ENCODE measurements at places on chromosomes 7 and 10.

GRCh38 chr7:30423788-30424505 lies 54.6 kb downstream of the NOD1 start:
- no peak for DNase-seq

- DNase-seq: peak; percentile 61
Measured at GRCh38 chr7:11786186-11786585, 45.8 kb downstream of the THSD7A start.

GRCh38 chr7:77862691-77863090 lies 64.1 kb downstream of the PHTF2 start:
- DNase-seq: no peak

GRCh38 chr10:23779301-23779700 lies 340.4 kb downstream of the OTUD1 start:
- DNase-seq: no peak

GRCh38 chr10:119268871-119269506 lies 61.6 kb downstream of the GRK5 start:
- DNase-seq: no peak

GRCh38 chr7:92657391-92657790 lies 67.2 kb upstream of the FAM133B start:
- DNase-seq: no peak

DNA sequence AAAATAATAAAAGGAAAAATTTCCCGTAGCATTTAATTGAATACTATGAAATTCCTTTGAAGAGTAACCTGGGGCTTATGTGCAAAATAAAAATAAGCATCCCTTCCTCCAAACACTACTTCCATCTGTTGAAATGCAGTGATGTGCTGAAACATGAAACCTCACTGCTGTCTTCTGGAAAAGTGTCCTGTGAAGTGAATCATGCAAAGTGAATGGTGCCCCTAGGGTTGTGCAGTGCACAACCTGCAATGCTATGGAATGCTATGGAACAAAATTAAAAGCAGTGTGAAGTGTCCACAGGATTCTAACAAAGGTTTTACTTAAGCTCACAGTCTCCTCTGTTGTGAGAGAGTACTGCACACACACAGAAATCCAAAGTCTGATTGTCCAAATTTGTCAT lies 480.9 kb downstream of the ETV1 start:
- no peak for DNase-seq

- DNase-seq: no peak
Measured at GRCh38 chr7:23332910-23333612, 33.9 kb downstream of the MALSU1 start.
